ENCODE measurements at places on chromosomes 5 and 9.
A peak's percentile ranks its signal among the peaks of the same experiment; 100 is the strongest.

GRCh38 chr5:168356592-168356991, 65.1 kb downstream of the WWC1 start:
- no peak for DNase-seq

DNA sequence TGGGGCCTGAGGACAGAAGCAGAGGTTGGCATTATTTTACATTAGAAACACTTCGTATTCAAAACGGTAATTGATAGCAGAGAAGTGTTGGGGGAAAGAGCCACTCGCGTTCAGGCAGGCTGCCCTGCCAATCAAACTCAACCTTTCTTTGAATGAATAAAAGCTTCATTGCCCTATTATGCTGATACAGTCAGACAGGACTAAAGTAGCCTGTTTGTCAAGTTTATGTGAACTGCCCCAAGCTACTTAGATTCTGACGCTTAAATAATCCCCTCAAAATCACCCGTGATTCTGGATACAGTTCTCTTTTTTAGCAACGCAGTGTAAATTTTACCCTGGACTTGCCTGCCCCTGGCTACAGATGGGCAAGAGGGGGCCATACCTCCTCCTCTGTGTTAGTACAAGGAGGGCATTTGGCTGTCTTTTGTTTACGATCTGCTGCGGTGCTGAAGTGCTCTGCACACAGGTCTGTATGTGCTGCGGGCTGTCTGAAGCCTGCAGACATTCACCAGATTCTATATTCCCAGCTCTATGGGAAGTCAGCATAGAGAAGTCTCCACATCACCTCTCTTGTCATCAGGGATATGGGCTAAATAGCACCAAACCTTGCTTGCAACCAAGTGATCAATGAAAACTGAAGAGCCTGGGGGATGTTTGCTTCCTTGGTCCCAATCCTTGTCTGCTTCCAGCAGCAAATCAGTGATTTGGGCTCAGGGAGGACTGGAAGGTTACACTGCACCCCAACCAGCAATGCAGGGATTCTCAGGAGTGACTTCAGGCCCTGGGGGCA, 218.4 kb downstream of the EBF1 start:
- DNase-seq, result no peak

- DNase-seq, result no peak
These were observed 138.6 kb downstream of the NUDT12 start for GRCh38 chr5:103424026-103424425.

DNA sequence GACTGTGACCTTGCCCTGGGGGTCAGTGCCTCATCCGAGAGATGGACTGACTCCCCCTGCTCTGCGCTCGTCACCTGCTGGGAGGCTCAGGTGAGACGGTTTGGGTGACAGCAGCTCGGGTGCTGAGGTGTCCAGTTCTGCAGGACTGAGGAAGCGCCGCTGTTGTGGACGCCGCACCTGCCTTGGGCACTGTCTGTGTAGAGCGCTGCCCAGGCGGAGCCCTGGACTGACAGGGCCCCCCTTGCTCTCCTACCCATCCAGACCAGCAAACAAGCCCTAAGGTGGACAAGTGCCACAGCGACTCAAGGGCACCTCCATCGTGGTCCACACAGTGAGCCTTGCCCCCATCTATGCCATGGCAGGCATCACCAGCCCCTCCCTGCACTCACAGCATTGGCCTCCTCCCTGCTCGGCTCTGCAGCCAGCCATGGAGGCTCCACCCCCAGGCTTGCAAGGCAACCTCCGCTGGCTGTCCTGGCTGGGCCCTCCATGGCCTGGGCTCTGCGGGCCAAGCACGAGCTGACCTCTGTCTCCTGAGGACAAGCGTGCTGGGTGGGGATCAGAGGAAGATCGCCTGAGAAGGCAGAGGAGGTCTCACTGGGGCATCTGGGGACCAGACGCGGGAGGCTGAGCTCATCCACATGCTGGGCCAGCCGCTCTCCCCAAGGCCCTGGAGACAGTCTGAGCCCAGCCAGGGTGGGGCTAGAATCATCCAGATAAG, 87.1 kb upstream of the COL5A1 start:
- peak; percentile 43 for DNase-seq
